ENCODE measurements at places on chromosomes 4 and X.

DNA sequence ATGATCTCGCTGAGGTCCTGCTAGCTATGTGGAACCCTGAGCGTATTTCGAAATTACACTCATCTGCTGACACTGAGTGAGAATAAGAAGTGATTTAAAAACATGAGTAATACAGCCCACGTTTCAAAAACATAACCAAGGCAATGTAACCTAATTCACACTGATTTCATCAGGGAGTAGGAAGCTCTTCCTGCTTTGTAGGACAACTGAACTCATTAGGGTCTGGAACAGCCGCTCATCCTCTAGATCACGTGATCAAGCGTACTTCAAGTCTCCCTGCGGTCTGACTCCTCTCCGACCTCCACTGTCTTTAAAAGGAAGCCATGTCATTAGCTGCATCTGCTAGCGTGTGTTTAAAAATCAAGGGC is 138.0 kb downstream of the NSUN7 start:
- DNase-seq, result peak; percentile 72

DNA sequence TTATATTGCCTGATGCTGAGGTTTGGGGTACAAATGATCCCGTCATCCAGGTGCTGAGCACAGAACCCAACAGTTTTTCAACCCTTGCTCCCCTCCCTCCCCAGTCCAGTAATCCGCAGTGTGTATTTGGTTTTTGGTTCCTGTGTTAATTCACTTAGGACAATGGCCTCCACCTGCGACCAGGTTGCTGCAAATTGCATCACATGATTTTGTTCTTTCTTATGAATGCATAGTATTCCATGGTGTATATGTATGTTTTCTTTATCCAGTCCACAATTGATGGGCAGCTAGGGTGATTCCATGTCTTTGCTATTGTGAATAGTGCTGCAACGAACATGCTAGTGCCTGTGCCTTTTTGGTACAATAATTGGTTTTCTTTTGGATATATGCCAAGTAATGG is 25.4 kb downstream of the GABRQ start:
- no peak for DNase-seq

GRCh38 chrX:150219374-150220185 is 143.5 kb upstream of the MAMLD1 start:
- DNase-seq, result peak; percentile 73

DNA sequence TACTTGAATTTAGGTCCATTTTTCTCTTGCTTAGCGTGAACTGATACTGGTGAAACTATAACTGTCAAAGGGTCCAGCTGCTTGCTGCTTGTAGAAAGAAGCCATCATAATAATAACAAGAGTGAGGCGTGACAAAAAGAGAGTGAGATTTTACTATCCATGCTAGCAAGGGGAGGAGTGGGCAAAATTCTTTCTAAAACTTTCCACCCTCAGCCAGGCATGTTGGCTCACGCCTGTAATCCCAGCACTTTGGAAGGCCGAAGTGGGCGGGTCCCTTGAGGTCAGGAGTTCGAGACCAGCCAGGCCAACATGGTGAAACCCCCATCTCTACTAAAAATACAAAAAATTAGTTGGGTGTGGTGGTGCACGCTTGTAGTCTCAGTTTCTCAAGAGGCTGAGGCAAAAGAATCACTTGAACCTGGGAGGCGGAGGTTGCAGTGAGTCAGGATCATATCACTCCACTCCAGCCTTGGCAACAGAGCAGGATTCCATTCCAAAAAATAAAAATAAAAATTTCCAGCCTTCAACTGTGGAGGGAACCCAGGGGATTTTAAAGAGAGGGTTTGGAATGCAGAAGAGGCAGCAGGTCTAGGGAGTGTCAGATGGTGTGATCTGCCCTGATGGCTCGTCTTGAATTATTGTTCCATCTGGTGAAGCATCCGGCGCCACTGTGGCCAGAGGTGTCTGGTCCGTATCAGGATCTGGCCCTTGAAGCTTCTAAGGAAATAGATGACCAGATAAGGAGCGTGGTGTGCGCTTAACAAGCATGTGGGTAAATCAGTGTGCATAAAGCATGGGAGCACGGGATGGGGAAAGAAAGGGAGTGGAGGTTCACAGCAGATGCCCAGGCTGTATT is 51.8 kb downstream of the LRP2BP start:
- peak; percentile 30 for DNase-seq

- no peak for DNase-seq
Observed at GRCh38 chr4:107192601-107193000, 156.5 kb upstream of the DKK2 start.

GRCh38 chr4:158397781-158398180 is 123.9 kb upstream of the RXFP1 start:
- DNase-seq, result no peak

GRCh38 chr4:10981096-10981495 is 296.5 kb upstream of the CLNK start:
- DNase-seq, result no peak

DNA sequence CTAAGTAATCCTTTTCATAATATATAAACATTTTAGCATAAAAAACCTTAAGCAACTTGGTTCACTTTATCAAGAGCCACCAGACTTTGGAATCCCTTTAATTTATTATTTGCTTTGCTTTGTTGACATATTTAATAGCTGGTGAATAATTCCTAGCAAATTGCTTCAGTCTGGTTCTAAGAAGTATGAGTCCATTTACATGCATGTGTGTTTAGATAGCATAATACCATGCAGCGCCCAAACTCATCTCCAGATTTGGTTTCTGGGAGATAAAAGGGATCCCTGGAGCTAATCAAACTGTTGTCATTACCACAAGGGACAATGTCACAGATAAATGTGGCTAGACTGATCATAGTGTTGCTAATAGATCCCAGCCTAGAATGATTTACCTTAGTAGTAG is 111.8 kb downstream of the TMEM144 start:
- DNase-seq, result peak; percentile 25

- DNase-seq, result no peak
Observed at GRCh38 chrX:91137883-91138282, 296.8 kb upstream of the PABPC5 start.

DNA sequence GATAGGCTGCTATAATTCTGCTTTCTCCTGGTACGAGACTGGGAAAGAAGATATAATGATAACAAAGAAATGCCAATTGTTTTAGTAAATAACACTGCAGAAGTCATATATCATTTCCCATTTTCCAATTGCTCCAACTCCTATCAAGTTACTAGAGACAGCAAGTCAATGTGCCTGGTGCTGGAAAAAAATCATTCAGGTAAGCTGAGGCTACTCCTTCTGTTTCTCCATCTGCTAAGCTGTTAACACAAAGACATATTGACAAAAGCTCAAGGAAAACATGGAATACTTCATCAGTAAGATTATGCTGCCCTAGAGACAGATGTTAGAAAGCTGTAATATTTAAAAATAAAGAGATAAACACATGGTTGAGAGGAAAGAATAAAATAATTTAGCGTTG is 10.0 kb downstream of the NAA11 start:
- DNase-seq, result no peak

DNA sequence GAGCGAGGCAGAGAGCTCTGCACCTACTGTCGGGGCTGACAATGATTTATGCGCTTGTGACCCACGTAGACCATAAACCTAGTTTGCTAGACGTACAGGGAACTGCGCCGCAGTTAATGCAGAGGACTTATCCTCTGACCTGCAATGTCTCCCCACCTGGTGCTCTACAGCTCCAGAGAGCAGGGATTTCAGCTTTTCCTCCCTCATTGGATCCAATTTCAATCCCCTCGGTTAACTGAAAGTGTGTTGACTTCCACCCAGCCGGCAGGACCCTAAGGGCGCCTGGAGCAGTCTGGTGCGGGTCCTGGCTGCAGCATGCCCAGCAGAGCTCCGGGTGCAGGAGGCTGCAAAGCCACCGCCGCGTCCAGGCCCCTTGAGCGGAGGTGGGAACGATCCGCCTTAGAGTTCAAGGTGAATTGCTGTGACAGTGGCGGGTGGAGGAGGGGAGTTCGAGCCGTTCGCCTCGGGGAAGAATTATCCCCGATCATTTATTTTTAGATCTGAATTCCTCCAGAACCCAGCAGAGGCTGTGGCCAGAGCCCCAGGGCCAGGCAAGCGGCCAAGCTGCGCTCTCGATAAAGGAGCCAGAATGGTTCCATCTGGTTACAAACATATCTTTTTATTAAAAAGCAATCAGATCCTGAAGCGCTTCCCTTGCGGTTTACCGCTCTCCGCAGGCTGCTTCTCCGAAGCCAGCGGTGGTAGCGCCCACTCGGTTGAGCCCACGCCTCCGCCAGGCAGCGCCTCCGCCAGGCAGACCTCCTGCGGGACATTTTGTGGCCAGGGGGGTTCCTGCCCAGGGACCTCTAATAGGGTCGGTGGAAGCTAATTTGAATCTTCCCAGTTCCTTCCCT is 66.0 kb downstream of the FBXO8 start:
- peak; percentile 69 for DNase-seq

DNA sequence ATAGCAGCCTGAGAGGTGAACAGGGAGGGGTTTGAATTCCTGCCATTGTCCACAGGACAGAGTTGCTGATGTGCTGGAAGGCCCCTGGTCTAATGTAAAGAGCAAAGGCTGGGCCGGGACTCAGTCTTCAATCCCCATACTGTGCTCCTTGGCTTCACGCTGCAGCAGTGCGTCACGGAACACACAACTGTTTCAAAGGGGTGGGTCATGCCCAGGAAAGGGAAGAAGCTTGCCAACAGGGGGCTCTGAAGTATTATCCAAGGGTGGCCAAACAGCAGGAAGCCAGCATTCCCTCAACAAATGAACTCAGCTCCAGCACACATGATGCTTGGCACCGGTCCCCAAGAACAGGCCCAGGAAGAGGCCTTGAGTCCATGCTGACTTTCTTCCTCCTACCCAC is 122.5 kb downstream of the NFKB1 start:
- no peak for DNase-seq

DNA sequence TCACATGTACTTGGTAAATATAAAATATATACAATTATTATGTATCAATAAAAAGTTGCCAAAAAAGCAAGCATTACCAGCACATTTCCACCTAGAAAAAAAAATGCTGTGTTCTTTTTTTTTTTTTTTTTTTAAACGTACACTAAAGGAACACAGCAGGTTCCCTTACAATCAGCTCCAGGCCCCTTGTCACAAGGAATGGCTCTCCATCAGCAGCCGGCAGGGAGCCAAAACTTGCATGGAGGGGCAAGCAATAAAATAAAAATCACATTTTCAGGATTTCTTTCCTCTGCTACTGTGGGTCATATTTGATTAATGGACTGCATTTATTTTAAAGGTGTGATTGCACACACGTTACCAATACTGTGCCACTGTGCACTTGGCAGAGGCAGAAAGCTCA is 460.3 kb downstream of the GPAT3 start:
- no peak for DNase-seq

- no peak for DNase-seq
Observed at GRCh38 chr4:117063961-117064696, 21.2 kb downstream of the TRAM1L1 start.

DNA sequence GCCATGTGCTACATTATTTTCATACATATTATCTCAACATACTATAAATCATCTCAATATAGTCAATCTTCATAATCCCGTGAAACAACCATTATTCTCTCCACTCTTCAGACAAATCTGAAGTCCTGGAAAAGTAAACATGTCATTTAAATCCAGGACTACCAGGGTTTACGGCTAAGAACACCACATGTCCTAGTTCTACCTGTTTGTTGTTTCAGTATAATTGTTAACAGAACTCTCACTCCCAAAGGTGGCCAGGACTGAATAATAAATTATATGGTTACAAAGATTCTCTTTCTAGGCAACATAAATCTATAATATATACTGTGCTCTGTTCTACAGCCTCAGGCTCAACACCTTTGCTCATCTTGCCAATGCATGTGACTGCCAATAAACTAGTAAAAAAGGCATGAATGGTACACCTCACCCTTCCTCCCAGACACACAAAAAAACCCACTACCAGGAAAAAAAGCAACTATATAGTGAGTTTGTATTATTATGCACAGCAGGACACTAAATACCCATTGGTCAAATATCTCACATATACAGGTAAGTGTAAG is 20.1 kb downstream of the EIF4E start:
- DNase-seq, result no peak

GRCh38 chr4:138341739-138342415 is 99.7 kb upstream of the SLC7A11 start:
- DNase-seq, result no peak

- no peak for DNase-seq
Observed at GRCh38 chr4:187656959-187657358, 338.6 kb upstream of the ZFP42 start.

DNA sequence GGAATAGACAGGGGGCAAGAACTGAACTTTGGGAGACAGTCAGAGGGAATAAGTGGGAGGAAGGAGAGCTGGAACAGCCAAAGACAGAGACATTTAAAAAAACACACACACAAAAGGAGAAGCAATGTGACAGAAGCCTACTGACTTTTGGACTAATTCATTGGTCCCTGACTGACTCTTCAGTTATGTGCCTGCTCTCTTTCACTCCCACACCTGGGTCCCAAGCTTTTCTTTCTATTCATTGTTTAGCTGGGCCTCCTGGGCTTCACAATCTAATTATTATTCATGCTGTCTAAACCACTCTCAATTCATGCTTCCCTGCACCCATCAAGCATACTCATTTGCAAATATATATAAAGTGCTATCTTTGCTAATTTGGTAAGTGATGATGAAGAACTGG is 139.2 kb upstream of the IRS4 start:
- no peak for DNase-seq

DNA sequence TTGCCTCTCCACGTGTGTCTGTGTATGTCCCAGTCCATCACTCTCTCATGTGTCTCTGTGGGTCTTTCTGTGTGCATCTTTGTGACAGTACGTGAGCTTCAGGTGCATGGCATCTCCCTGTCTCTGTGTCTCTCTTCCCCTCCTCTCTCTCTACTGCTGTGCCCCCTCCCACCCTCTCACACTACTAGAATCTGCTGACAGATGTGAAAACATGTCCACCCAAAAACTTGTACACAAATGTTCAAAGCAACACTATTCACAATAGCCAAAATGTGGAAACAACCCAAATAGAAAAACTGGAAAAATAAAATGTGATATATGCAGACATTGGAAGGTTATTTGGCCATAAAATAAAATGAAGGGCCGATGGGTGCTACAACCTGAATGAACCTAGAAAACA is 10.0 kb downstream of the EVC start:
- no peak for DNase-seq

- no peak for DNase-seq
Observed at GRCh38 chr4:145731028-145731427, 51.1 kb downstream of the C4orf51 start.

GRCh38 chr4:45043911-45044310 is 317.6 kb upstream of the GNPDA2 start:
- DNase-seq, result no peak

DNA sequence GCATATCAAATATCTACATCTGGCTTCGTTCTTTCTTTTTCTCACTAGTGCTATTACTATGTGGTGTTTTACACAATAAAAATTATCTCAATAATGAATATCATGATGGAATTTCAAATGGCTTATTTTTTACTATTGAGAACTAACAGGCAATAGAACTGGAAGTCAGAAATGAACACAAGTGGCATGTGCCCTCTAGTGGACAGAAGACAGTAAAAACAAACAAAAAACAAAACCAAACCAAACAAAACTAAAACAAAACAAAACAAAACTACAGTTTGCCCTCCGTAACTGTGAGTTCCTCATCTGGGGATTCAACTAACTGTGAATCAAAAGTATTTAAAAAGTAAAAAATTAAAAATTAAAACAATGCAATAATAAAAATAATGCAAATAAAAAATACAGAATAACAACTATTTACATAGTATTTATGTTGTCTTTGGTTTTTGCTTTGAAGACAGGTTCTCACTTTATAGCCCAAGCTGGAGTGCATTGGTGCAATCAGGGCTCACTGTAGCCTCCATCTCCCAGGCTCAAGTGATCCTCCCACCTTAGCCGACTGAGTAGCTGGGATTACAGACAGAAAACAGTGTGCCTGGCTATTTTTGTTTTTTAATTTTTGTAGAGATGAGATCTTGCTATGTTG is 195.6 kb upstream of the TACR3 start:
- peak; percentile 11 for DNase-seq

Data from AG08395 (cell line).